ENCODE measurements at places on chromosomes 12 and 14. TPM values are rescaled to one million over a fixed set of nuclear protein-coding genes. Genes with fewer than 3 reads are reported as not detected.

The GALNT6 gene
- total RNA-seq, result 93.4 TPM

The SLC4A8 gene
- total RNA-seq, result 4.2 TPM

- H3K27me3 ChIP-seq, result no peaks in the 10 kb centered on the region
- no peaks in the 10 kb centered on the region for H3K36me3 ChIP-seq
- no peak for DNase-seq
These were observed 129.1 kb upstream of the TMCC3 start for GRCh38 chr12:94779485-94779884.

The OR4E2 gene
- not detected for total RNA-seq

- H3K4me1 ChIP-seq, result peaks cover 13% of the 10 kb centered on the region
- H3K27me3 ChIP-seq, result no peaks in the 10 kb centered on the region
- H3K27ac ChIP-seq, result no peak overlapping the region
- no peaks in the 10 kb centered on the region for H3K36me3 ChIP-seq
These were observed 37.8 kb upstream of the PTPRQ start for GRCh38 chr12:80406253-80406652.

Data from PC-3 (cell line).